ENCODE measurements at places on chromosomes 6 and 20.

DNA sequence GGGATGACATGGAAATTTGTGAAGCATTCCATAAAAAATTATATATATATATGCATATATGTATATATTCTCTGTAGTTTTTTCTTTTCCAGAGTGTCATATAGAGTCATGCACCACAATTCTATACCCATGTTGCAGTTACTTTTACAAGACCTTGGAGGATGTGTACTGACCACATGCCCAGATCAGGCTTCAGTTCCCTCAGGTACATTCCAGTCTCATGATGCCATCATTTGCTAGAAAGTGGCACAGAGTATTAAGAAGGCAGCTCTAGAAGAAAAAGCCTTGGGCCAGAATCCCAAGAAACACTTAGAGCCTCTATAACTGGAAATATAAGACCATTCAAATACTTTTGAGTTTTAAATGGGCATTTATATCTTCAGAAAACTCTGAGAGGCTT lies 685.5 kb upstream of the FLRT3 start:
- DNase-seq: no peak

GRCh38 chr6:151014404-151015100 lies 149.1 kb downstream of the MTHFD1L start:
- peak; percentile 14 for DNase-seq

GRCh38 chr6:56087421-56087820 lies 160.0 kb downstream of the COL21A1 start:
- no peak for DNase-seq

DNA sequence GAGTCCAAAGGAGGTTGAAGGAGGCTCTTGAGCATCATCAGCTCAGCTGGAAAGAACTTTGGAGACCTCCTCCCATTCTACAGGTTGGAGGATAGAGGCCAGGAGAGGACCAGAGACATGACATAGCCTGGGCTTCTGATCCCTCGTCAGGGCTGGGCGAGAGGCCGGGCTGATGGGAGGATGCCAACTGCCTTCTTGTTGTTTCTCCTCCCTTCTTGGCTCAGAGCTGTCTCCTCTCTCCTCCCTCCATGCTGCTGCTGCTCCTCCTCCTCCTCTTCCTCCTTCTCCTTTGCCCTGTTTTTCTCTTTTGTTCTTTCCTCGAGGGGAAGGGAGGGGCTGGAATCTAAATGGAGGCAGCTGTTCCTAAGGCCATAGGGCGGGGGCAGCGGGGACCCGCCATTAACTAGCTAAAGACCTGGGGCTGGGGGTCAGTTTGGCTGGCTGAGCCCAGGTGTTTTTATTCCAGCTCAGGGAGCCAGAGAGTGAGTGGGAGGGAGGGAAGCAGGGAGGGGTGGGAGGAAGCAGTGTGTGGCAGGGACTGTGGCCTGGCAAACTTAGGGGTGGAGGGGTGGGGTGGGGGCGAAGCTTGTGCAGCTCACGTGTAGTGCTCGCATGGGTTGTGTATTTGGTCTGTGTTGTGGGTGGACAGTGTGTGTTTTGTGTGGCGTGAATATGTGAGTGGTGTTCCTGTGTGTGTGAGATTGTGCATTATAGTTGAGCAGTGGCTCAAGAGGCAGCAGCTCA lies 84.8 kb downstream of the CD40 start:
- no peak for DNase-seq

GRCh38 chr6:157148391-157149323 lies 174.7 kb downstream of the TMEM242 start:
- DNase-seq: no peak

- no peak for DNase-seq
Observed at GRCh38 chr6:143621159-143621873, 56.4 kb upstream of the PHACTR2 start.

DNA sequence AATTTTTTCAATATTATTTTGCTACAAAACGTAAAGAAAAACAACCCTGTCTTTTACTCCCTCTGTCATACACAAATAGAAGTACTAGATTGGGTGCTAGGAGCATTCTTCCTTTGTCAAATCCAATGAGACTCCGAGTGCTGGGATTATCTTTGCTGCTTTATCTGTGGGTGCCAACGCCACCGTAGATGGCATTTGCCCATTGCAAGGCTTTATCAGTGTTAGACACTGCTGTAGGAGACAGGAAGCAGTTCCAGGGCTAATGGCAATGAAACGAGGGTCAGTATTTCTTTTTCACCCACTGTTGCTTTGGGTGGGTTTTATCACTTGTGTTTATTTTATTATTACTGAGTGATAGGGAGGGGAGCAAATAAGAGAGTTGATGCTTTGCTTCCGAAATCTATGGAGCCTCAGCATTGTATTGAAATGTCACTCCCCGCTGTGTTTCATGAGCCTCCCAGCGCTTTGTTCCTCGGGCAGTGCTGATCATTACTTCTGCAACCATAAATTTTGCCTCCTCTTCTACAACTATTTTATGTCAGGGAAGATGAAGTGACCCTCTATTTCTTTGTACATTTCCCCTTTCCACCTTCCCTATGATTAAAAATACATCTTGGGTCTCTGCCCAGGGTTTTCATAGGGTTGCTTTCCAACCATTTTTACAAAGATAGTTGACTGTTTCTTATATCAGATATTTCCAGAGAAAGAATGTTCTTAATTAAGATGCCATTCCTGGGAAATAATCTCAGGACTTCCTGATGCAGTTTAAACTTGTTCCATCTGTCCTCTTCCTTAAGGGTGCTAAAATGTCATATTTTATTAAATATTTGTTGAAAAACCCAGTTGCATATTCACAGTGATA lies 86.7 kb upstream of the LAMP5 start:
- DNase-seq: no peak

GRCh38 chr6:53768636-53769035 lies 26.2 kb upstream of the LRRC1 start:
- DNase-seq: no peak

- DNase-seq: no peak
Observed at GRCh38 chr6:116217069-116217468, 36.8 kb downstream of the TSPYL4 start.

DNA sequence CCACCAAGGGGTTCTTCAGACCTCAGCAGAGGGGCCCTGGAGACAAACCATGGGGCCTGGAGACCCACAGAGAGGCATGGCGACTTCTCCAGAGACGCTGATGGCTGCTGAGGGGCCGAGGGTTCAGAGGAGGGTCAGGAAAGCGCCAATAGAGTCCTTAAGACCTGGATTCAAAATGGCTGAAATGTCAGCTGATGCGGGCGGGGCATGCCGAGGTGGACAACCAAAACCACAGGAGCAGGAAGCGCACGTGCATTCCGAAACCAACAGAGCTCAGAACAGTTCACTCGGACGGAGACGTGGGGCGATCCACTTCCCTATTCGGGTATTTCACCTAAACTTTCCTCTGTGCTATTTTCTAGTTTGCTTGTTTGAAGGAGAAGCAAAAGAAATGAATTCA lies 99.9 kb upstream of the RIN2 start:
- no peak for DNase-seq

- DNase-seq: no peak
Observed at GRCh38 chr6:33323623-33323948, 6.0 kb upstream of the ZBTB22 start.

DNA sequence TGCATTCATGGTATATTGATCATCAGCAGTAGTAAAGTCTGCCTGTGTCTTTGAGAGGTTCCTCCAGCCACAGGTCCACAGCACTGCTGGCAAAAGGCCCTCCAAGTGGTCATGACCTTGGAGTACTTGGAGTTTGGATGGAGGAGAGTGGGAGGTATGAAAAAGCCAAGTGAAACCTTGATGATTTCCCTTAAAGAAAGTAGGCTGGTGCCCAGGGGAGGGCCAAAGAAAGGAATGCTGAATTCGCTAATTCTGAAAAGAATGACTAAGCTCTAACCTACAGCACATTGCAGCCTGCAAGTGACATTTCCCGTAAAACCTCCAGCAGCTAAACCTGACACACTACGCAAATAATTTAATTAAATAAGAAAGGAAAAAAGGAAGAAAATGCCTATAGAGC lies 223.4 kb upstream of the TAB2 start:
- DNase-seq: no peak

DNA sequence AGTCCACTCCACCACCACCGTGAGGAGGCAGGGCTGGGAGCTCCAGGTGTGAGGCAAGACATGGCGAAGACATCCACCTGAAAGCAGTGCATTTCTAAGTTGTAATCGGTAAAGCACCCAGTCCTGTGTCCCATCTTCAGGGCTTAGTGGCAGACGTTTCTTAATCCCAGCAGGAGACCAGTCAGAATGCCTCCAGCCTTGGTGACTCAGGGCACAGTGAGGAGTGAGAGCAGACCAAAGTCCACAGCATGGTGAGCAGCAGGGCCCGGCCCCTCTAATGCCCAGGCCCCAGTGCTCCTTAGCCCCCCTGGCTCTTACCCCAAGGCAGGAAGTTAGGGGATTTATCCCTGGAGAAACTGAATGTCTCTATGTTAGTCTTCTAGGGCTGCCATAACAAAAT lies 183.9 kb downstream of the SYNDIG1 start:
- DNase-seq: no peak

GRCh38 chr6:31655349-31656237 lies at the start of gene APOM:
TSS of gene APOM (plus strand) at chr6:31655894. CDS start at chr6:31655967, 73 bp downstream.
- no peak for DNase-seq

DNA sequence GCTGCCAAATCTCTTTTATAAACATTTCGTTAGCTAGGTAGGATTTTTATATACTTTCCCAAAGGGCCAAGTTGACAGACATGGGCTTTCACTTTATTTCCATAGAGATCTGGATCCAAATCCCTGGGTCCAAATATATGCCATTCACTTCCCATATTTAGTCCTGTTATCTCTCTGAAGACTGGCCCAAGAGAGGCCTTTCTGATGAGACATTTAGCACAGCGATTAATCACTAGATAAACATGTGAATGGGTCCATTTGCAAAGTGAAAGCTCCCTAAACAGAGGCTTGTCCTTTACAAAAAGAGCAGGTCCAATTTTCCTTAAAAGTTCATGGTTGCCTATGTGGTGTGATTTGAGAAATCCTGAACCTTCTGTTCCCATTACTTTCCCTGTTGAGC lies 132.6 kb downstream of the TRMT11 start:
- no peak for DNase-seq

GRCh38 chr6:106377061-106377540 lies 16.6 kb downstream of the CRYBG1 start:
- DNase-seq: no peak

- no peak for DNase-seq
Observed at GRCh38 chr6:79335133-79335674, 100.7 kb upstream of the HMGN3 start.

- DNase-seq: no peak
Observed at GRCh38 chr6:4531406-4531805, 244.8 kb upstream of the CDYL start.

DNA sequence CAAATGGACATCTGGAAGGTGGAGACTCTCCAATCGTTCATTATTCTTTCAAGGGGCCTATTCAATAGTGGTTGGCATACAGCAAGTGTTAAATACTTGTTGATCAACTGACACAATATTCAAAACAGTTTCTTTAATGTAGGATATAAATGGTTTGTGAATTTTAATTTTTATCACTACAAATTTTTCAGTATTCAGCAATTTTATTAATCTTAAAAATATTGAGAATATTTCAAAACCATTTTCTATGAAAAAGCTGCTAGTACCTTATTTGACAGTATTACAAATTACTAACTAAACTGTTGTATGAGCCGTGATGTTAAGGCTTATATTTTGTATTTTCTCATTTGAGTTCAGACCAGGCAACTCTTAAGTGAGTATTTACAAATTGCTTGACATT lies 32.4 kb downstream of the NCOA7 start:
- DNase-seq: no peak

DNA sequence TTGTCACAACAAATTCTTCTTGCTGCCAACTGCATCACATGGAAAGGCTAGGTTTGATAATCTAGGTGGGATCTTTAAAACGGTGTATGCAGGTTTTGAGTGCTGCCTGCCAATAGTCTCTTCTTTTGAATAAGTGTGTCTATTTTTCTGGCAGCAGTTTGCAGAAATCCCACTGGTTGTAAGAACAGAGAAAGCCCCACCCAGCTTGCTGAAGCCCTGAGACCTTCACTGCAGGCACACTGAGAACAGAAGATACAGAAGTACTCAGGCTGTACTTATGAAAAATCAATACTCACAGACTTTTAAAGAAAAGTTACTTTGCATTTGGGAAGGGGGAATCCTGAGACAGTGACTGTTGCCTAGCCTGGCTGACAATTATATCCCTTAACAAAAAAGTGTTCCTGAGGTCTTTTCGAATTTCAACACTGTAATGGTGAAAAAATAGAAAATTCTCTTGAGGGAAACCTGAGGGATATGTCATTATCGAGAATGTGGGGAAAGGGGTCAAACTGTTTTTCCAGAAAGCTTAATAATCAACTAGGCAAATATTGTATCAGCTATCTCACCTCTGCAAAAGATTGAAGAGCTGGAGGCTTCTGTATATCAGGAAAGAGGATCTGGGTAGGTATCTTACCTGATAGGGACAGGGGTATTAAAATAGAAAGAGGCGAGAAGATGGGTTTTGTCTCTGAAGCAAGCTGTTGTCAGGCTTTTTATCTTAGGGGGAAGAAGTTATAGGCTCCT lies 199.9 kb downstream of the LRFN2 start:
- DNase-seq: no peak

GRCh38 chr20:17641993-17642392 lies 40.0 kb downstream of the RRBP1 start:
- no peak for DNase-seq

GRCh38 chr6:112988748-112989147 lies 641.6 kb downstream of the RFPL4B start:
- DNase-seq: no peak

GRCh38 chr6:137775720-137776119 lies 91.3 kb upstream of the TNFAIP3 start:
- DNase-seq: no peak

- no peak for DNase-seq
Observed at GRCh38 chr20:10705801-10706459, 32.1 kb upstream of the JAG1 start.

DNA sequence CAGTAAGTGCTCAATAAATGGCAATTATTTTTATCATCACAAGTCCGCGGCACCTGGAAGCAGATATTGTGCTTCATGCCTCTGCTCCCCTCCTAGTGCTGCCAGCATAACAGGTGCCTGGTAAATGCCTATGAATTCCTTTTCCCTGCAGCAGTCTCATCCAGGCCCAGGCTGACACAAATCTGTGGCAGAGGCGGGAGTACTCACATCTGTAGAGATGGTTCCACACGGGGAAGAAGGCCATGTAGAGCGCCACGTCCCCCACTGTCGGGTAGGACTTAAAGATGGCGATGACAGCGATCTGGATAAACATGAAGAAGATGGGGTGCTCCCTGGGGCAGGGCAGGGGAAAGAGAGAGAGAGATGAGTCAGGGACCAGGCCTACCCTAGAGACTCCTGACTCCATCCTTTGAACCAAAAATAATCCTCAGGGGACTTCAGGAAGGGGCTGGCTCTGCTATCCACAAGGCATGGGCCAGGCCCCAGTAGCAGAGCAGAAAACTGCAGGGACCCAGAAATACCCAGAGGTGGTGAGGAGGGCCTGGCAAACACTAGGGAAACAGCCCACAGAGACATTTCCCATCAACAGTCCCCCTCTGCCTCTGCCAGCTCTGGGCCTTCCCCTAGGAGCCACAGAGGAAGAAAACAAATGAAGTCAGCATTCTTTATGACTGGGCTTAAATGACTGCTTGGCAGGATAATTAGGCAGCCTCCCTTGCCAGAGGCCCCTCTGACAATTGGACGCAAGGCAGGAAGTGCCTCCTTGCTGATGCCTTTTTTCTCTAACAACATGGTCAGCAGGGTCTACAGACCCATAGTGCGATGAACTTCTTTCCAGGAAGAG lies 23.0 kb downstream of the MAP1LC3A start:
- no peak for DNase-seq

GRCh38 chr20:5844063-5844681 lies 94.0 kb downstream of the SHLD1 start:
- DNase-seq: peak; percentile 21
